ENCODE measurements at places on chromosomes 1 and 21. TPM values are rescaled to one million over a fixed set of nuclear protein-coding genes. Genes with fewer than 3 reads are reported as not detected.

The PCP4L1 gene
- 1.4 TPM for polyA plus RNA-seq

The KLHDC7A gene
- polyA plus RNA-seq: 13.3 TPM

DNA sequence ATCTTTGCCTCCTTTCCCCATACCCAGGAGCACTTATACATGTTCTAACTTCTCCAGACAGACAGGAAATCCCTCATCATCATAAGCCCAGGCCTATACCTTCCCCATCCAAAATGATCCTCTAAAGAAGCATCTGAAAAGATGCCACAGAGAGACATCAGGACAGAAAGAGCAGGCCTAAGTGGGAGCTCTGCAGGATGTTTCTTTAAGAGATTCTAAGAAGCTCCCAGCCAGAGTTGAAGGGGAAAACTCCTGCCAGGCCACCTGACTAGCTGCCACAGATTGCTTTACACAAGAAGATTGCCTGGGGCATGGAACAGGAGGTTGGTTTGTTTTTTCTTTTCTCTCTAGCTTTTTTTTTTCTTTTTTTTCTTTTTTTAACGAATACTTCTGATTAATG, 275.8 kb downstream of the VAV3 start:
- DNase-seq: no peak

DNA sequence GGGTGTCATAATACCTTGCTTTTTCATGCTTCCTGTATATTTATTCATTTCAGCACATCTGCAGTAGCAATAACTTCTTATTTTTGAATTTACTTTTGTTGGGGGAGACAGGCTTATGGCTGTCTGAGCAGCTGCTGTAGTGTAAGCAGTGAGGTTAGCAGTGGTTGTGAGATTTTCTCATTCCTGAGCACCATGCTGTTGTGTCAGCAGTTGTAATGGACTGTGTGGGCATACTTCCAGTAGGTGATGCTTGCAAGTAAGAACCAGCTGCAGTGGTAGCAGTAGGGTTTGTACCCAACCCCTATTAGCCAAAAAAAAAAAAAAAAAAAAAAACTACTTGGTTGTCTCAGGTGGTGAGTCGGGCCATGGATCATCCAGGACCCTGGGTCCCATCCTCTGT, 311.6 kb downstream of the NUF2 start:
- DNase-seq: no peak

The KLHDC9 gene
- polyA plus RNA-seq: 16.4 TPM

DNA sequence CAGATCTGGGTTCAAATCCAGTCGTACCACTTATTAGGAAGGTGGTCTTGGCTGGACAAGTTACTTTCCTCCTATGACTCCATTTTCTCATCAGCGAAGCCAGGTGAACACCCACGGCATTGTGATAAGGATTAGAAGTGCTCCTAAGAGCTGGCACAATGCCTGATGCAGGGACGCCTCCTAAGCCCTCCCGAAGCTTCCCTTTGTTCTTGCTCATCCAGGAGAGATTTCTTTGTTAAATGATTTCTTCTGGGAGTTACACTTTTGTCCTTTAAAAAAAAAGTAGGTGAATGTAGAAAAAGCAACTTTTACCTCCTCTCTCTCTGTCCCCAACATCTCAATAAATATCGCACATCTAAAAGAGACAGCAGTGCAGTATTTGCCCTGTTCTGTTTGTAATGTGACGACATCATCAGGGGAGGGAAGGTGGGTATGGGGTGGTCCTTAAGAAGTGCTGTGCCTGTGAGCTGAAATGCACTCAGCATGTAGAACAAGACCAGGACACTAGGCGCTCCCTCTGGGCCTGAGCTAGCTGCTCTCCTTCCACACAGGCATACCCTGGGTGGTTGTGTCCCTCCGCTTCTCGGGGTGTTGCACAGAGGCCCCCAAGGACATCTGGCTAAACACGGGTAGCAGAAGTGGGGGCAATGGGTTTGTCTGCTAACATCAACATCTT, 43.9 kb downstream of the SUSD4 start:
- no peak for DNase-seq

The LYPD8 gene
- polyA plus RNA-seq: not detected

GRCh38 chr1:92031281-92032110, 1.7 kb downstream of the EPHX4 start:
- DNase-seq: no peak

DNA sequence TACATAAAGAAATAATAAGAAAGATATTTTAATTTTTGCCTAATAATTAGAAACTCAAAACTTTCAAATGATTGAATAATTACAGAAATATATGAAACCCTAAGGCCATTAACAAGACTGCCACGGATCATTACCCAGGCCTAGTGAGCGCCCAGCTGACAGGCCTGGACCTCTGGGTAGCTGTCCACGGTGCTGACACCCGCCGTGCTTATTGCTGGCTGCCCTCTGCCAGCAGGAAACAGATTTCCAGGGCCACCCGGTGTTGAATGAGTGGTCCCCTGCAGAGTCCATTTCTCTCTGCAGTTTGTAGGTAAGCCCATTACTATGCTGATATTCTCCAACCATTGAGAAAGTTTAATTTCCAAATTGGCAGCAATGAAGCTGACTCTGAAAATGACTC, 254.4 kb upstream of the GJB5 start:
- DNase-seq: peak; percentile 14

- DNase-seq: no peak
These were observed 38.4 kb upstream of the CDC42BPA start for GRCh38 chr1:227356620-227357146.

- peak; percentile 16 for DNase-seq
These were observed 36.8 kb downstream of the RAP1A start for GRCh38 chr1:111656086-111657017.

- no peak for DNase-seq
These were observed 359.0 kb downstream of the HHAT start for GRCh38 chr1:210687582-210688279.

The DISP3 gene
- 1.3 TPM for polyA plus RNA-seq

- DNase-seq: no peak
These were observed 31.4 kb upstream of the CD84 start for GRCh38 chr1:160610569-160611242.

The AMY1B gene
- polyA plus RNA-seq: 0.17 TPM

DNA sequence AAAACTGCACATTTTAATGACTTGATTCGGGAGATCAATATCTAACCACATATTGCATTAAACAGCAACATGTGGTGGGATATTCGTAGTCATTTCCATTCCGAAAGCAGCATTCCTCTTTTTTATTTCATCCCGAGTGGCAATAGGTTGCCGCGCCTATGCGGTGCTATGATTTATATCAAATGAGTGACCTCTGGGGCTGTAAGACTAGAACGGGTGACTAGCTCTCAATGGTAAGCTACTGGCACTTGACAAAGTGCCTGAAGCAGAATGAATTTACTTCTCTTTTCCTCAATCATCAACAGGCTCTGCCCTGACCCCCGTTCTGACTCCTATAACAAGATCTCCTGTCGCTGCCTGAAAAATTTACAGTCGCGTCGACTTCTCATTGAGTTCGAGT, 162.3 kb downstream of the ZNF281 start:
- no peak for DNase-seq

DNA sequence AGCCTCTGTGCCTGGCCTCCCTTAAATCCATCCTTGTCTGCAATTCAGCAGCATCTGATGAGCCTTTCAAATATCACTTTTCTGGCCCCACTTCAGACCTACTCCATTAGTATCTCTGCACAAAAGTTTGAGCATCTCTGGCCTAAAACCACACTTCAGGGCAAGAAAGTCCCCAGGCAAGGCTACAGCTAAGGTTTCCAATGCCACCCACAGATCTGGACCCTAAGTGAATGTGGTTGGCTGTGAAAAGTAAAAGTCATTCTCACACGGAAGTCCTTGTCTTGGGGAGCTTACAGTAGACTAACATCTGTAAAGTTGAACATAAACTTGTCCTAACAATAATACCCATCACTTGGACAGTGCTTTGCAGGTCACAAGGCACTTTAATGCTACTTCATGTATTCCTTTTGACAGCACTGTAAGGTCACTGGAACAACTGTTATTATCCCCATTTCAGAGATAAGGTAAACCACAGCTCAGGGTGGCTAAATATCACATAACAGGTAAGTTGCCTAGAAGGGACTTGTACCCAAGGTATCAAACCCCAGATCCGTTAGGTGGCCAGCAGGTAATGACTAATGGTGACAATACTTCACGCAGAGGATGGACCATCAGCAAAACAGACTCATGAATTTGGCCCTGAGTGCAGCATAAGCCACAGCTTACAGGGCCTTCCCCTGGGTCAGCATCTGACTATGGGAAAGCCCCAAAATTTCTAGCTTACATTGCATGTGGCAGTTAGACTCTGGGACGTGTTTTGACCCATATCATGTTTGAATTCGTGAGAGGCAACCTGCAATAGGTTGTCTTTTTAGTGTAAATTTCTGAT, 356.0 kb downstream of the HHAT start:
- no peak for DNase-seq

DNA sequence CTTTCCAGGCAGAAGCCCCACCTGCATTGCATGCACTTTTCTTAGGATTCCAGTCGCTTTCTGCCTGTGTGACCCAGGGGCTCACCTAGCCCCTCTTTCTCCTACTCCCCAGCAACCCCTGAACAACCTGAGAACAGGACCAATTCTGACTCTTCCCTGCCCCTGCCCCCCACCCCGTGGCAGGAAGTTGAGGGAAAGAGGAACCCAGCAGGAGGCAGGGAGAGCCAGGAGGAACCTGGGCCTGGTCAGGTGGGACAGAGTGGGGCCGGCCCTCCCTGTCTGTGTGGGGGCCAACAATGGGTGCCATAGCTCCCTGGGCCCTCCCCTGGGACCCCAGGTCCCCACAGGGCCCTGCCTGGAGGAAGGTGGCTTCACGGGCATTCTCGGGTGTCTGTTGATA, 6.1 kb downstream of the BMP8A start:
- no peak for DNase-seq

DNA sequence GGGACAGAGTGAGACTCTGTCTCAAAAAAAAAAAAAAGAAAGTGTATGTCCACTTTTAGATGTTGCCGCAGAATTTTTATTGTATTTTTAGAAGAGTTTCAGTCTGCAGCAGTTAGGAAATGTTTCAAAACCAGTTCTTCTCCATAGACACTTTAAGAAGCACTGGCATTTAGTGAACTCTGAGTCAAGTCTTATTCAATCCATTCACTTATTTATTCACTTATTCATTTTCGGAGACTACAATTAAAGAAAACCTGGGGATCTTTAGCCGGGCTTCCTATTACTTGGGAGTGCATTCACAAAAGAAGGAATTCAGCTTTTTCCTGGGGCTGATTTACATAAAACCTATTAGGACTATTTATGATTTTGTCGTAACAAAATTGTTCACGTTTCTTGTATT, 12.3 kb downstream of the RCAN3 start:
- no peak for DNase-seq

DNA sequence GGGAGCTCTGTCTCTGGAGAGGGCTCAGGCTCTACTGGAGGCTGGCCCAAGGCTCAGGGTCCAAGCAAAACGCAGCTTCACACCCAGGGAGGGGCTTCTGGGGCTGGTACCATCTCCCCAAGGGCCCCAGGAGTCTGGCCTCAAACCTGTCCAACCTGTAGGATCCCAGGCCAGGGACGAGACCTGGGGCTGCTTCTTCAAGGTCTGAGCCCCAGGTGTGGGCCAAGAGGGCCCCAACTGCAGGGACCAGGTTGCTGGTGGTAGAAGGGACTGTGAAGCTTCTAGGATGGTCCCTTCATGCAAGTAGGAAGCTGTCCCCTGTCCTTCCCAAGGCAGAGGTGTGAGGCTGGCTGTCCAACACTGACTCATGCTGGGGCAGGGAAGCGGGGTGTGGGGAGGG, 7.8 kb upstream of the MMEL1 start:
- no peak for DNase-seq

The KCNAB2 gene
- polyA plus RNA-seq: 4.2 TPM

- no peak for DNase-seq
These were observed 610 bp downstream of the AJAP1 start for GRCh38 chr1:4654764-4655673.

DNA sequence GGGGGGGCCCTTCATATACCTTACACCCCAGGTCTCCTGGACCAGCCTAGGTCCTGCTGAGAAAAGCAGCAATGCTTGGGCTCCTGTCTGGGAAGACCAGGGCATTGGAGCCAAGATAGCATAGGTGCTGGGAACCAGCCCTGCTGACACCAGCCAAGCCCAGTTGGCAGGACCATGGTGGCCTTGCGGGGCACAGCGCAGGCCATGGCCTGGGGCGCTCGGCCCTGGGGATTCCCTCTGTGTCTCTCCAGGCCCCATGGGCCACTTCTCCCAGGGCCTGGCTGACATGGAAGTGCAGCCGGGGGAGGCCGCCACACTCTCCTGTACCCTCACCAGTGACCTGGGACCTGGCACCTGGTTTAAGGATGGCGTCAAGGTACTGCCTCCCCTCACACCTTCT, 23.3 kb downstream of the IGFN1 start:
- no peak for DNase-seq

DNA sequence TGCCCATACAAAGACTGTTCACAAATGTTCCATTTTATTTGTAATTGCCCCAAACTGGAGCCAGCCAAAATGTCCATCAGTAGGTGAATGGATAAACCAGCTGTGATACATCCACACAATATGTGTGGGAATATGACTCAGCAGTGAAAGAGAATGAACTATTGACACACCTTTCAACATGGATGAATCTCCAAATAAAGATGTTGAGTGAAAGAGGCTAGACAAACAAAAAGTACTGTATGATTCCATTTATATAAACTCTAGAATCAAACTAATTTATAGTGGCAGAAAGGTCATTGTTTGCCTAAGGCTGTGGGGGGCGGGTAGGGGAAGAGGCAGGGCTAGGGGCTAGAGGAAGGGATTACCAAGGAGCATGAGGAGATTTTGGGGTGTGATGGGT, 4.5 kb downstream of the DHCR24 start:
- no peak for DNase-seq

- no peak for DNase-seq
These were observed 30.9 kb downstream of the CCN1 start for GRCh38 chr1:85611425-85611824.

DNA sequence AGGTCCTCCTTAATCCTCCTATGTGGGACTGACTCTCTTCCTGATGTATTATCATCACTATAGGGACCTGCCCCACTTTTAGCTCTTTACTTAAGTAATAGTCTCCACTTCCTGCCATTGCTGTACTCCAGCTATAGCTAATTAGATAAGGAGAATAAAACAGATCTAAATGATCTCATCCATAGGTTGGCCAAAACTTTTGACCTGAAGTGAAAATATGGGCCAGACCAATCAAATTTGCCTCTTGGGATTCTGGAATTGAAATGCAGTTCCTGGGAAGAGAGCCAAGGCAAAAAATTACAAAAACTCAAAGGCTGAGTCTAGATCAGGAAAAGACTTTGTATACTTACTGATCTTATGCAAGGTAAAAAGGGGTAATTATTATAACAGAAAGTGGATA, 36.1 kb upstream of the PDE4B start:
- no peak for DNase-seq

- DNase-seq: no peak
These were observed 9.1 kb downstream of the CDKN2C start for GRCh38 chr1:50978852-50979781.

GRCh38 chr1:24119859-24120756, 8.2 kb upstream of the MYOM3 start:
- no peak for DNase-seq

DNA sequence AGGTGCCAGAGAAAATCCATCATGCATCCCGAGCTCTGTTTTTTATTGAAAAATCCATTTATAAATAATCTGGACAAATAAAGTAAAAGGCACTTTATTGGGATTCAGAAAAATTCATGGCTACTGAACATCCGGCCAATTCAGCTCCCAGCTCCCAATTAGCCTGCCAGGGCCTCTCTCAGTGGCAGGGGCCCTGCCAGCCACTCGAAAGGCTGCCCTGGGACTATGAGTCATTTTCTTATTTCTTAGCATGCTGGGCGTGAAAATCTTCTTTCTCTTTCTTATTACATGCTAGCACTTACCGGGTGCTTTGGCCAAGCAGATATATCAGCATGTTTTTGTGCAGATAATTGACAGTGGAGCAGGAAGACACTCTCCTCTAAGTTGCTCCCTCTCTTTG, 283.3 kb downstream of the CAMTA1 start:
- DNase-seq: no peak

GRCh38 chr1:28640766-28641165, 2.1 kb downstream of the TAF12 start:
- no peak for DNase-seq

Measured in right renal cortex interstitium (tissue), 3 donors.